IMR-90 (cell line): ENCODE measurements at places on chromosomes 4 and X. TPM values are rescaled to one million over a fixed set of nuclear protein-coding genes. Genes with fewer than 3 reads are reported as not detected.
A peak's percentile ranks its signal among the peaks of the same experiment; 100 is the strongest.

The NKX3-2 gene
- total RNA-seq, result under 0.01 TPM in 1 of 2 replicates, not detected in the other

GRCh38 chr4:72843466-72843865 is 226.1 kb downstream of the COX18 start:
- DNase-seq, result no peak

GRCh38 chr4:35970366-35970960 is 273.9 kb downstream of the ARAP2 start:
- DNase-seq, result no peak

- DNase-seq, result peak; percentile 6
Measured at GRCh38 chr4:71607780-71608677, 175.8 kb downstream of the GC start.

DNA sequence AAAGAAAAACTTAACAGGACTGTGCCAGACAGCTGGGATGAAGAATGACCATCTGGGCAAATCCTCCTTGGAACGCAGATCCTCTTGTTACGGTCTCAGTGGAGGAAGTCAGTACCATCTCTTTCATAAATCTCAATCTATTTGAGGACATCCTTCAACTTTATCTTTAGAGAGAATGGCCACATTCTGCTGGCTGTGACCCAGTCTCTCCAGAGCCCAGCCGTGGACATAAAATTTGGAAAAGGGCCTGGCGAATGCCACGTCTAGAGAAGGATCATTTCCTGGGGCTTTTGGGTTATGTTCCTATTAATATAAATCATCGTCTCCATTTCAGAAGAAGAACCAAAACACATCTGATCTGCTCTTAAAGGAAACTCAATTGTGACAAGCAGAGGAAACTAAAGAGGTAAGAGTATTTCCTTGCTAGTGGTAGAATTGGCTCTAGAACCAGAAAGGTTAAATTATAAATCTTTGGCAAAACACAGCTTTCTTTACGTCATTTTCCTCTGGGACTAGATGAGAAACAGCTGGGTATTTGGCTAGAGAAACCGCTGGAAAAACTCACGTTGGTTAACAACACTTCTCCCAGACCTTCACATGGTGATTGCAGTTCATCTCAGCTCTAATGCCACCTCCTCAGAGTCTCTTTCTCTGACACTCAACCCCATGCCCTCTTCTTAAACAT is 164.7 kb downstream of the CHIC2 start:
- peak; percentile 88 for DNase-seq

DNA sequence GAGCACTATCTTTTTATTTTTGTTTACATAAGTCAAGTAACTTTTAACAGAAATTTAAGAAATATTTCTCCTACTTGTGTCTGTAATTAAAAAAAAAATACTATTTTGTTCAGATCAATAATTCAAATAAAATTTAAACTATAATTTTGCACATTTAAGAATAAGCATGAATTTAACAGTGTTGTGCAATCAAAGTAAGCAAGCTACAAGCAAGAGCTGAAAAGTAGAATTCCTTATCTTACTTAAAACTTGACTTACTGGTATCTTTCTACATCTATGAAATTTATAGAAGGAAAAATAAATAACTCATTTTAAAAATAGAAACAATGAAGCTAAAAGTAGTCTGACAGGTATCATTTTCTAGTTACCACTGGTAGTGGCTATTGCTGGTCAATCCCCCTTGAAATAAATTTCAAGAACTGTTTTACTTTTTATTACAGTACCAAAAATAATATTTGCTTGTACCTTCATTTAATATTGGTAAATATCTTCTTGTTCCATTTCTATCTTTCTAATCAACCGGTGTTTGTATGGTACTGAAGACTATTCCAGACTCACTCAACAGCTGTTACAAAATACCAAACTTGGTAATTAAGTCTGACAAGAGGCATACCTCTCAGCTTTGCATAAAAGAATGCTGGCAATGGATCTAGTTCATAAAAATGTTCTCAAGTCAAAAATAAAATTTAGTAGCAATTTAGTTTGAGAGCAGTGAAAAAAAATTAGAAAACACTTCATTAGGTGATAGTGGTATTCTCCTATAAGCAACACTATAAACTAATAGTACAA is 62.2 kb downstream of the NOCT start:
- no peak for DNase-seq

- no peak for DNase-seq
Measured at GRCh38 chrX:135639066-135639780, 74.2 kb upstream of the CT45A1 start.

- DNase-seq, result no peak
Measured at GRCh38 chr4:102667001-102667400, 93.8 kb downstream of the MANBA start.

- peak; percentile 71 for DNase-seq
Measured at GRCh38 chrX:51876441-51876840, 17.0 kb upstream of the MAGED1 start.

- no peak for DNase-seq
Measured at GRCh38 chr4:151811403-151811802, 50.6 kb upstream of the GATB start.

DNA sequence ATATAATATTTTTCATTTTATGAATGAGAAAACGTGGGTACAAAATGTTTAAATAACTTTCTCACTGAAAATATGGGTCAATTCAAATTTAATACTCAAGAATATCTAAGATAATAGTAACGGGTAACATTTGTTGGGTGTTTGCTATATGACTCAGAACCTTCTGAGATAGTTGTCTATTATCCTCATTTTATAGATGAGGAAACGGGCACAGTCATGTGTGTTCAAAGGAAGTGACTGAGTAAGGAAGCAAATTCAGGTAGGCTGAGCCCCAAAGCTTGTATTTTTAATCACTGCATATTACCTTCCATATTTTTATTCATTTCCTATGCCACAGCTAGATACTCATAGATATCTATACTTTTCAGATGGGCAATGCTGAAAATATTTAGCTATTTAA is 12.2 kb upstream of the CAMK2D start:
- no peak for DNase-seq
